ENCODE measurements at places on chromosomes 7 and 10.

DNA sequence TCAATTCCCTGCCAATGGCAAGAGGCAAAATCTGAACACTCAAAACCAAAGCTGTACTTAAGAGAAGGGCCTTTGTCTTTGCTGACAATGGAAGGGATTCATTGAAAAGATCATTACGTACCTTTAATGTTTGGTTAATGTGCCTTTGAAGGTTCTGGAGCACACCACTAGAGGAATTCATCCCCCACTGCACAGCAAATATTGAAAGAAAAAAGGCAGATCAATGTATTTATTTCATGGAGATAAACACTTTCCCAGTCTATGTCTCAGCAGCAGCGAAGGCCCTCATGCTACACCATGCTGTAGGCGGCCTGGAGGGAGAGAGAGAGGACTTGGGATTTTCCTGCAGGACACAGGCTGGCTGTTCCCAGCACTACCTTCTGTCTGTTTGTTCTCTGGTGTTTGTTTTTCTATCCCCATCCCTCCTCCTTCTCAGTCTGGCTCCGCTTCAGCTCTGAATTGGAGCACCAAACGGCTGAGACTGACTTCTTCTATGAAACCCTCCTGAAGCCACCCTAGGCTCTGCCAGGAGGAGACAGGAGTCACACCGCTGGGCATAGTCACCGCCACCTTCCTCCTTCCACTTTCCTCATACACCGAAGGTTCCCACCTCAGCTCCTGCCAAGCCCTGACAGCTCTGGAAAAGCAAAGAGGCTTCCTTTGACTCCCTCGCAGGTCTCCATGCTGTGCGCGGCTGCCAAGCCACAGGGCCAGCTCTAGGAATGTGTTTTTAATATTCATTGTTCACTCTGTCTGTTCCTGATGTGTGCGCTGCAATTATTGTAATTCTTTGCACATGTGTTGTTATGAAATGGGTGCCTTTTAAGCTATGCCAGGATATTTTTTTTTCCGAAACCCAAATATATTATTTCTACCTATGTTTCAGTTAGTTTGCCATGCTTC is 301.5 kb downstream of the FZD1 start:
- DNase-seq, result peak; percentile 41

- no peak for DNase-seq
Observed at GRCh38 chr10:3838460-3839437, 53.7 kb upstream of the KLF6 start.

GRCh38 chr10:60422809-60423208 is 33.1 kb upstream of the ANK3 start:
- no peak for DNase-seq

DNA sequence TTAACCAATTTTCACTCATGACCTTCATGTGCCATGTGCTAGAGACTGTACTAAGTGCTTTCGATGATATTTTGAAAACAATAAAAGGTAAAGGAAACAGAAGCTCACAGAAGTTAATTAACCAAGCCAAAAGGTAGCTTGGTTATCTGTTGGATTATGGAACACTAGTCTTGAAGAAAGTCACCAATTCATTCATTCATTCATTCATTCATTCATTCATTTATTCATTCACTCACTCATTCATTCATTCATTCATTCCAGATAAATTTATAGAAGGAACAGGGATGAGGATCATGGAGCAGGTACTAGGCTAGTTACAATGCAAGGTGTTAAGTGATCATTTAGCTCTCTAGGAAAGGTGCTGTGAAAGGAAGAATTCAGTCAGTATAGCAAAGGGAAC is 322.8 kb downstream of the MAGI2 start:
- no peak for DNase-seq

GRCh38 chr10:52115823-52116222 is 198.3 kb upstream of the DKK1 start:
- DNase-seq, result no peak

GRCh38 chr7:114312649-114313048 is 102.0 kb upstream of the FOXP2 start:
- DNase-seq, result no peak

DNA sequence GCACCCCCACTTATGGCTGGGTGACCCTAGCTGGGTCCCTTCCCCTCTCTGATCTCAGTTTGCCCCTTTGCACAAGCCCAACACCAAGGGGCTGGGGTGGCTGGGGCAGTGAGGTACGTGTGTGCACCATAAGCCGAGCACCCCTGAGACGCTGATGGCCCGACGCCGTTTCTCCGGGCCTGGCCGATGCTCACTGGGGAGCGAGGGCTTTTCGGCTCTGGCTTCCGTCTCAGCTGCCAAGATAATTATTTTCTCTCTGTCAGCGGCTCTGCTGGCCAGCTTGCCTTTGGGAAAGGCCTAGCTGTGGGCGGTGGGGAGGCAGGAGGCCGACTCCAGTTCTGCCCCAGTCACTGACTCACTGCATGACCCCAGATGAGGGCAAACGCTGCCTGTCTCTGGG is 91.0 kb downstream of the ZMIZ1 start:
- no peak for DNase-seq

- peak; percentile 21 for DNase-seq
Observed at GRCh38 chr7:138935465-138936011, 45.7 kb downstream of the KIAA1549 start.
